ENCODE measurements at places on chromosomes 7 and 10.

- no peak for DNase-seq
These were observed 26.9 kb downstream of the SPOCK2 start for GRCh38 chr10:72061491-72061890.

DNA sequence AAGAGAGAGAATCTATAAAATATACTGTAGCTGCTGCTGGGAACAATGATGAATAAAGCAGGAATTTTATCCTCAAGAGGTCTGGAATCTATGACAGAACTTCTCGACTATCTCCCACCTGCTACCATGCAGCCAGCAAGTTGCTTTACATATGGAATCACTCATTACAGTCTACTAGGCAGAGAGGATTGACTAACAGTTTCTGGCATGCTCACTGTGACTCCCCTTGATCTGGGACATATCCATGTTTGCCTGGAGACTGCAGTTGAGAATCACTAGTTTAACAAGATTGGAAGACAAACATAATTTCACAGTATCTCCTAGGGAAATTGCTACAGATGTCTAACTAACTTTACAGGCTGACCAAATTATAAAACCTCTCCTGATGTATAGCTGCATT is 13.3 kb downstream of the GPR37 start:
- DNase-seq: no peak

DNA sequence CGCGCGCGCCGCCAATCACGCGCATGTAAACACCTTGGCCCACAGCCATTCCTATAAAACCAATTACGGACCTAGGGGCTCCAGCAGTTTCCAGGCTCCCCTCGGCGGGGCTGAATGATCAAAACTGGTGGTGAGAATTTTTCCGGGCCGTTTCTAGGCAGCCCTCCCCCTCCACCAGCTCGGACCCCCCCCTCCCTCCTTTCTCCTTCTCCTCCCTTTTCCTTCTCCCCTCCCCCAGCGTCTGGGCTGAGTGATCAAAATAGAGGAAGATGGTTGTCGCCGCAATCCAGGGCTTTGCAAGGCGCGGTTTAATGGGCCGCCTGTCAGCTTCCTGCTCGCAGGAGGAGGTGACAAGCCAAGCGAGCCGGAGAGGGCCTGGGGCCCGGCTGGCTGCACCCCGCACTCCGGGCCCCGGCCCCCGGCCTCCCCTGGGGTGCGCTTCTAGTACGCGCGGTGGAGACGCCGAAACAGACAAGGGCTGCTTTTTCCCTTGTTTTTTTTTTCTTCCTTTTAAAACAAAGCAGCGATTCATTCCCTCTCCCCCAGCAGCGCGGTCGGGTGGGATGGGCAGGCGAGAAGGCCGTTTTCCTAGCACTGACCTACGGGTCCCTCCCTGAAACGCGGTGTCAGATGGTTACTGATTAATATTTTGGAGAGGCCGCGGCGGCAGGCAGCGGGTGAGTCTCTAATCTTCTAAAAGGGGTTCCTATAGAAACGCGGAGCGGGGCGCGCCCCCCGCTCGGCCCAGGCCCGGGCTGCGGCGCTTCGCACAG is 528 bp upstream of the TNRC18 start:
- peak; percentile 85 for DNase-seq

- DNase-seq: no peak
These were observed 8.5 kb downstream of the GPER1 start for GRCh38 chr7:1096156-1097119.

- DNase-seq: no peak
These were observed 213.2 kb downstream of the ZMYND11 start for GRCh38 chr10:348456-348855.

GRCh38 chr10:7826971-7827370 is 8.7 kb downstream of the TAF3 start:
- DNase-seq: no peak

Data from CD4-positive, alpha-beta T cell treated with Interferon gamma for 1 hour (primary cell).